ENCODE measurements at places on chromosomes 3 and 15. TPM values are rescaled to one million over a fixed set of nuclear protein-coding genes. Genes with fewer than 3 reads are reported as not detected.

DNA sequence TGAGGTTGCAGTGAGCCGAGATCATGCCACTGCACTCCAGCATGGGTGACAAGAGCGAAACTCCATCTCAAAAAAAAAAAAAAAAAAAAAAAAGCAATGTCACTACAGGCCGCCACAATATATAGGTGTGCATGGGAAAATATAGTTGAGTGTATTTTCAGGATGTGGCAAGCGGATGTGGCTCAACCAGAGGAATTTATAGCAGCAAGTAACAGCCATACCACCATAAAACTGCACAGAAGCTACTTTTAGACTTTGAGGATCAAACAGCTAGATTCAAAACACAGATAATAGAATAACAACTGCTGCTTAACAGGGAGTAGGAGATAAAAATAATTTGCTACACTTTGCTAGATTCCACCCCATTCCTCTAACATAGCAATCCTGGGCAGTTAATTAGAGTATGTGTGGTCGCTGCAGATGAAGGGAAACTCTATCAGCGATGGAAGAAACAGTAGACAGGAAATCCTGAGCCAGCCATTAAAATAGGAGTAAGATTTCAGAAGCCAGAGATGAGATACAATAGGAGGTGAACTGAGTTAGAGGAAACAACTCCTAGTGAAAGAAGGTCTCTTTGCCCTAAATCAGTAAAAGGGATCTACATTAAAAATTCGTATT, 318.7 kb upstream of the STT3B start:
- DNase-seq: no peak

GRCh38 chr15:50148362-50148963, 29.4 kb upstream of the ATP8B4 start:
- DNase-seq: peak; percentile 12

- no peak for DNase-seq
Observed at GRCh38 chr3:183818041-183818620, 7.2 kb downstream of the MAP6D1 start.

GRCh38 chr3:150300852-150301517, 107.1 kb upstream of the TSC22D2 start:
- no peak for DNase-seq

GRCh38 chr3:41863024-41863423, 98.9 kb downstream of the ULK4 start:
- no peak for DNase-seq

Gene LRRC58
- total RNA-seq: 19.9 TPM

GRCh38 chr3:35744419-35744818, 105.1 kb downstream of the ARPP21 start:
- DNase-seq: no peak

Gene ZNF774
- total RNA-seq: 4.9 TPM

Gene ITIH4
- 7.5 TPM for total RNA-seq

Gene TGM4
- not detected for total RNA-seq

- DNase-seq: no peak
Observed at GRCh38 chr15:59686389-59686788, 2.7 kb downstream of the BNIP2 start.

DNA sequence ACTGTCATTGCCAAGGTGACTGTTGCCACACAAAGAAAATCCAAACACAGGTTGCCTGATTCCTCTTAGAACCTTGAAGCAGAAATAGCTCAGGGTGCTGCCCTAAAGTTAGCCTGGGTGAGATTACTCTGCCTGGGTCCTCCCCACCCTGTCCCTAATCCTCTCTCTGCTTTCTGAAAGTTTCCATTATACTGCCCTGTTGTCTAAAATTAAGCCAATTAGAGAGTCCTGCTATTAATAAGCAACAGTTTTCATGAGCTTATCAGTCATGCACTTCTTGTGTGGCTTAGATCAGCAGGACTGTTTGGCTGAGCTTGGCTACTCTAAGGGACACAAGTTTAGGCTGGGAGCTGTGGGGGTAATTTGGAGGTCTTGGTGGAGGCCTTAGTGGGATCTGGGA, 334.7 kb upstream of the LRRFIP2 start:
- no peak for DNase-seq

GRCh38 chr3:111906656-111907055, 47.6 kb downstream of the PHLDB2 start:
- no peak for DNase-seq

Gene BFSP2
- total RNA-seq: not detected
